ENCODE measurements at places on chromosomes 7 and 10. TPM values are rescaled to one million over a fixed set of nuclear protein-coding genes. Genes with fewer than 3 reads are reported as not detected.

GRCh38 chr7:8566016-8566415, 132.6 kb downstream of the NXPH1 start:
- no peak for DNase-seq

GRCh38 chr7:105677817-105678573, 96.7 kb upstream of the EFCAB10 start:
- DNase-seq, result no peak

DNA sequence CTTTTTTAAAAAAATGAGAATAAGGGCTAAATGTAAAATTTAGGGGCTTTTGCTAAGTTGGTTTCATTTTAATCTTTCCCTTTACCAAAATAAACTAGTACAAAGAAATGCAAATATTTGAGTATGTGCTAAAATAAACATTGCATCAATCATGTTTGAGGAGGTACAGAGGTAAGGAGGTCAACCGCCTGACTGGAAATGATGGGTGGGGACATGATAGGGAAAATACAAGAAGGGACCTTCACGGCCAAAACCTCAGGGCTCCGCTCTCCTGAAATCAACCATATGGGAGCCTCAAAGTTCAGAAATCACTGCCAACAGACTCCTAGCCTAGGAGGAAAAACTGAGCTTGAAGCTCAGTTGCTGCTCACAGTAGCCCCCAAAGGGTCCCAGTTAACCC, 207.6 kb downstream of the AHR start:
- no peak for DNase-seq

The RAB11FIP2 gene
- 17.6 TPM for total RNA-seq

The TAS2R4 gene
- 2.4 TPM for total RNA-seq

The RAMP3 gene
- not detected for total RNA-seq

The AKR1B1 gene
- total RNA-seq, result 96.0 TPM
